ENCODE measurements at places on chromosomes 16 and 17.

- DNase-seq, result no peak
Measured at GRCh38 chr17:77177002-77177741, 36.4 kb downstream of the SEC14L1 start.

GRCh38 chr16:88923926-88924833, 52.8 kb downstream of the CBFA2T3 start:
- no peak for DNase-seq

DNA sequence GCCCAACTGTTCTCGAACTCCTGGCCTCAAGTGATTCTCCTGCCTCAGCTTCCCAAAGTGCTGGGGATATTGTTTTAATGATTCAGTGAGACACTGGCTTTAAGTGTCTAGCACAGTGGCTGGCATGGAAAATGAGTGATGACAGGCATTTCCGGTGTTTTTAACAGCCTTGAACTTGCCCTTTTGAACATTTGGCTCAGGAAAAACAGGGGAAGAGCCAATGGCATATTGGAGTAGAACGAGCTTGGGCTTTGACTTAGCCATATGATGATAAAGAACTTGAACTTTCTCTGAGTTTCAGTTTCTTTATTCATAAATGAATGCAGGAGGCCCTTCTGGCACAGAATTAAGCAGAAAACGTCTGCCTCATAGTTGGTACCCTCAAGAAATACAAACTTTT, 145.0 kb upstream of the HS3ST4 start:
- DNase-seq, result no peak

DNA sequence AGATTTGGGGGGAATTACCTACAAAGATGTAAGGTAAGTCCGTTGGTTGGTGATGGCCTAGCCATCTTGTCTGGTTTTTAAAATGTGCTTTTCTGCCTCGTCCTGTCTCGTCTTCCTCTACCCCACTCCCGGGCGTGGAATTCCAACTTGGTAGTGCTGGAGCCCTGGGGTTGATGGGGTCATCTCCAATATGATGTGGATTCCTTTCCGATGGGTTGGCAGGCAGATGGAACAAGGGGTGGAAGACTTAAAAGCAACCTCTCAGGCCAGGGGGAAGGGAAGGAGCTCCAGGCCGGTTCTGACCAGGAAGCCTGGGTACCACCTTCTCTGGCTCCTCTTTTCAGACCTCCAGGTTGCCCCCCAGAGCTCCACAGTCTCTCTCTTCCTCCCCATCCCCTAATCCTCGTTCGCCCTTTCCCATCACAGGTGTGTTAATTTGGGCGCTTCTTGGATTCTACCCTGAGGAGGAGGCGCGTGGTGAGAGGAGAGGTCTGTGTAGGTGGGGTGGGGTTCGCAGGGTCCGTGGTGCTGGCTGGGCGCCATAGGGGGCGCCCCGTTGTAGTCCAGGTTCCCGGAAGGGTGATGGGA, 5.1 kb upstream of the HOXB2 start:
- DNase-seq, result no peak
